ENCODE measurements at places on chromosomes 1 and 21. TPM values are rescaled to one million over a fixed set of nuclear protein-coding genes. Genes with fewer than 3 reads are reported as not detected.

DNA sequence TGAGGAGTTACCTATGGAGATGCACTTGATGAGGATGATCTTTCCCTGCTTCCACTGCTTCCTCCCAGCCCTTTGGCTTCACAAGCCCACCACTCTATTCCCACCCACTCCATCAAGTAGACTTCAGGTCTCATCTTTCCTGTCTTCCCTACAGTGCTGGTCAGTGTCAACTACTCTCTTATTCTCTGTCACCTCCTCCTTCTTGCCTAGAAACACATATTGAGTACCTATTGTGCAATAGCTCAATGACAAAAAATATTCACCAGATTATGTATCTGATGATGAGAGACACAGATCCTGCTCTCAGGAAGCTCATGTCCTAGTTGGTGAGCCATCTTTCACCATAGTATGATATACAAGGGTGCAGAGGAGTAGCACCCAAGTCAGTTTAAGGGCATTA is 82.2 kb upstream of the NFASC start:
- DNase-seq = no peak

DNA sequence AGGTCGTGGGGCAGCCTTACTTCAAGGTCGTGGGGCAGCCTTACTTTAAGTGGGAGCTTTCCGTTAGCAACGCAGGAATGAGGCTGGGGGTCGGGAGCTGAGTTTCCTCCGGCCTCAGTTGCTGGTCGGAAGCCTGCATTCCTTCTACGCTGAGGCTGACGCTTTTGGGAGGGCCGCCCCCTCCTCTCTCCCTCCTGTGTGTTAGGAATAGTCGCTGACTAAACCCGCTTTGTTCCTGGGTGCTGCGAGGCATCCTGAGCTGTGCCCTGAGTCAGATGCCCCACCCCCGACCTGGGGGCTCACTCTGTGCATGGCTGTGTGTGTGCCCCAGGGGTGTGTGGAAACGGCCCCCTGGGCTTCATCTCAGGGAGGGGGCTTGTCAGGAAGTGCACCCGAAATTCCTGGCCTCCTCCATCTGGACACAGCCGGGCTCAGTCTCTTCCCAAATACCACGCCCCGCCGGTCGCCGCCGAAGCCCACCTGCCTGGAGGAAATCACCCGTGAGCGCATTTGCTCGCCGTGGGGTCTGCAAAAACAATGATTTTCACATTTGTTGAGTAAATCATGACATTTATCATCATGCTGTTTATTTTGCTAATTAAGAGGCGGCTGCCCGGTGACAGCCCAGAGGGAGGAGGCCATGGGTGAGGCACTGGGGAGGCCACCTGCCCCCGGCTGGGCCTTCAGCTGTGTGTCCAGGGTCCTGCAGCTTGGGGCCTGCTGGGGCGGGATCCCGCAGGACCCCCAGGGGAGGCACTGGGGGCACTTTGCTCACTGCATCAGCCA is 121.4 kb downstream of the PRDM16 start:
- no peak for DNase-seq

GRCh38 chr1:151512801-151513625 is 1.8 kb downstream of the CGN start:
- no peak for DNase-seq

- no peak for DNase-seq
These were observed 34.3 kb upstream of the KRTAP19-8 start for GRCh38 chr21:31072533-31072932.

DNA sequence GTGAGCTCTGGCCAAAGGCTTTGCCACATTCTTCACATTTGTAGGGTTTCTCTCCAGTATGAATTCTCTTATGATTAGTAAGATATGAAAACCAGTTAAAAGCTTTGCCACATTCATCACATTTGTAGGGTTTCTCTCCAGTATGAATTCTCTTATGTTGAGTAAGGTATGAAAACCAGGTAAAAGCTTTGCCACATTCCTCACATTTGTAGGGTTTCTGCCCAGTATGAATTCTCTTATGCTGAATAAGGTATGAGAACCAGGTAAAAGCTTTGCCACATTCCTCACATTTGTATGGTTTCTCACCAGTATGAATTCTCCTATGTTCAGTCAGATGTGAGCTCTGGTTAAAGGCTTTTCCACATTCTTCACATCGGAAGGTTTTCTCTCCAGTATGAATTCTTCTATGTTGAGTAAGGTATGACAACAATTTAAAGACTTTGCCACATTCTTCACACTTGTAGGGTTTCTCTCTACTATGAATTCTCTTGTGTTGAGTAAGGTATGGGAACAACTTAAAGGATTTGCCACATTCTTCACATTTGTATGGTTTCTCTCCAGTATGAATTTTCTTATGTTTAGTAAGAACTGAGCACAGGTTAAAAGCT is 20.7 kb downstream of the ZNF695 start:
- no peak for DNase-seq

GRCh38 chr1:112676543-112676942 is 2.1 kb downstream of the MOV10 start:
- DNase-seq = no peak

- DNase-seq = no peak
These were observed 94.2 kb downstream of the AK5 start for GRCh38 chr1:77375990-77376389.

GRCh38 chr1:81379430-81379829 is 421.3 kb upstream of the ADGRL2 start:
- DNase-seq = no peak

GRCh38 chr1:245001252-245001651 is 136.9 kb upstream of the HNRNPU start:
- no peak for DNase-seq

GRCh38 chr1:192951691-192952460 is 107.3 kb downstream of the UCHL5 start:
- no peak for DNase-seq

GRCh38 chr1:78483903-78484302 is 6.9 kb upstream of the PTGFR start:
- DNase-seq = no peak

- peak; percentile 8 for DNase-seq
These were observed 193.8 kb downstream of the LMX1A start for GRCh38 chr1:165162671-165163241.

GRCh38 chr1:84619383-84620102 is 45.3 kb upstream of the CTBS start:
- DNase-seq = no peak

- DNase-seq = no peak
These were observed 22.2 kb downstream of the SLC25A33 start for GRCh38 chr1:9561429-9561828.

- DNase-seq = no peak
These were observed 123.9 kb downstream of the CYYR1 start for GRCh38 chr21:26449161-26449560.

DNA sequence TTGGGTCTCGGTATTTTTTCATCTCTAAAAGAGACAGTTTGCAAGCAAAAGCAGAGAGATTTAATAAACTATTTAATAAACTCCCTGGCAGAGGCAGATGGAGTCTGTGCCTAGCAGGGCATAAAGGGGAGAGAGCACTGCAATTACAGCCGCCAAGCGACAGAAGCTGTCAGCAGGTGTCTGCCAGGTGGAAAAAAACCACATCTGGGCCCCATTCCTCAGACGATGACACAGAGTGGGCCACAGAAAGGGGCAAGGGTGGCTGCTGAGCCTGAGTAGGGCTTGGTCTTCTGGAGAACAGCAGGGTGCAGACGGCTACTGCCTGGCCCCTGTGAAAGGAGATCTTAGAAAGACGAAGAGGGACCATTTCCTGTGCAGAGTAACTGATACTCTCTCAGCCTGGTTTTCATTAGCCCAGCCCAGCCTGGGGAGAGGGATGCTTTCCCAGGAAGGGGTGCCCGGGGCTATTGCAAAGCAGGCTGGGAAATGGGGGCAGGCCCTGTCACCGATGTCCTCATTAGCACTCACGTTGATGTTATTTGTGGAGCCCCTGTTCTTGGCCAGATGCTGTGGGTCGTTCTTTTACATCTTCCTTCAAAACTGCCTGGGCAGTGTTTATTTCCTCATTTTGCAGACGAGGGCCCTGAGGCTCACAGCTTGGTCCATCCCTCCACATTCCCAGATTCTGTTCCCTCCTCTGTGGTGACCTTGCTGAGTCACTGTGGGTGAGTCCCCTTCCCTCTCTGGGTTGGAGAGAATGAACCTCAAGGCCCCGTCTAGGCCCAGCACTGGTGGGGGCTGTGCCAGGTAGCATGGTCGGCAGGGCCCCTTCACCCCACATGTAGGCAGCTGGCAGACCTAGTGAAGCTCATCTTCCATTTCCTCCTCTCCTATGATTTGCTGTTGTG is 472.7 kb downstream of the PTPRU start:
- DNase-seq = no peak

GRCh38 chr21:17768840-17769446 is 50.2 kb downstream of the C21orf91 start:
- DNase-seq = no peak

DNA sequence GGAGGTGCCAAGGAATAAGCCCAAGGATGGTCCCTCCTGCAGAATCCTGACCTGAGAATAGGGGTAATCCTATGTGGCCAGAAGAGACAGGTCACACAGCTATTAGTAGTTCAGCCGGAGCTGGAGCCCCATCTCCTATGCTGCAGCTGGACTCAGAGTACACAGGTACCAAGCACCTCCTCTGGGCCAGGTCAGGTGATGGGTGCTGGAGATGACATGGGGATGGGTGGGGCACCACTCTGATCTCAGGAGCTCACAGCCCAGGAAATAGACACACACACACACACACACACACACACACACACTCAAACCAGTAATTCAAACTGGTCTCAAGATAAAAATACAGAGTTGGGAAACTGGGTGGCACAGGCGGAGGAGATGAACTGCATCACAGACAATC is 54.2 kb upstream of the SSBP3 start:
- DNase-seq = no peak

- DNase-seq = no peak
These were observed 15.8 kb upstream of the TNFRSF8 start for GRCh38 chr1:12047120-12047876.

DNA sequence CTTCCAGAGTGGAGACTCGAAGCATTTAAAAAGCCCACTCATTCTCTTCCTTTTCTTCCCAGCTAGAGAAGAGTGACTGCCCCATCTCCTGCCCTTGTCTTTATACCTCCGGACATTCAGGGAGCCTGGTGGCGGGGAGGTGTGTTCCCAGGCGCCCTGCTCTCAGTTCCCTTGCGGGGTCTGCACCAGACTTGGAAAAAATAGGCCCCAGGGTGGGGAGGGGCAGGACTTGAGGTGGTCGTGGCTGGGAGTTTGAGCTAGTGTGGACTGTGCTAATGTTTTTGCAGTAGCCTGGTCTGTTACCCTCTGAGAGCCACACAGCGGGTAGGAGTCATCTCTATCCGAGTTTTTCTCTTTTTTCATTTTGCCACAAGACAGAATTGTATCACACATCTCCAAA is 139.1 kb downstream of the PEX14 start:
- DNase-seq = no peak

DNA sequence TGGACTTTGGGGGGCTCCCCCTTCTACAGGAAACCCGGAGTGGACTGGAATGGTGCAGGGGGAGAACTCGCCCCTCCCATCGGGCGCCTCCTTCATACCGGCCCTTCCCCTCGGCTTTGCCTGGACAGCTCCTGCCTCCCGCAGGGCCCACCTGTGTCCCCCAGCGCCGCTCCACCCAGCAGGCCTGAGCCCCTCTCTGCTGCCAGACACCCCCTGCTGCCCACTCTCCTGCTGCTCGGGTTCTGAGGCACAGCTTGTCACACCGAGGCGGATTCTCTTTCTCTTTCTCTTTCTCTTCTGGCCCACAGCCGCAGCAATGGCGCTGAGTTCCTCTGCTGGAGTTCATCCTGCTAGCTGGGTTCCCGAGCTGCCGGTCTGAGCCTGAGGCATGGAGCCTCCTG is at the start of gene TNFRSF14:
Gene TNFRSF14 (plus strand): TSS at position 95 of the 401 bp plus-strand sequence. CDS start 294 bp downstream, at position 389.
- DNase-seq = no peak

- no peak for DNase-seq
These were observed 301.5 kb upstream of the DAB1 start for GRCh38 chr1:57725318-57725717.

- DNase-seq = no peak
These were observed 2.5 kb downstream of the FTCD start for GRCh38 chr21:46152927-46153246.

GRCh38 chr1:180156201-180156600 is 1.5 kb downstream of the QSOX1 start:
- no peak for DNase-seq

DNA sequence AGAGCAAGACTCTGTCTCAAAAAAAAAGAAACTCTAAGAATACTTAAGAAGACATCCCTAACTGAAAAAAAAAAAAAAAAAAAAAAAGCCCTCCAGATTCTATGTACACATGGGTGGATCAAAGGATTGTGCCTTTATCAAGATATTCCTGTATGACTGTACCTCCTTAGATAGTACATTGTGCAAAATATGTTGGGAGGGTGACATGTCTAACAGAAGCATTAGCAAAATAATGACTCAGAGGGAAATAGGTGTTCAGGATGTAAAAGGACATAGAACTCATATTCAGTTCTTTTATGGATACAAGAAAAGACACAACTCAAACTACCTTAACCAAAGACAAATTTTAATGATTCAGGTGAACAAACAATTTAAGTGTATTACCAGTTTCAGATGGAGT is 269.8 kb upstream of the KAZN start:
- DNase-seq = no peak

- DNase-seq = no peak
These were observed 62.9 kb downstream of the GADD45A start for GRCh38 chr1:67747671-67748546.

DNA sequence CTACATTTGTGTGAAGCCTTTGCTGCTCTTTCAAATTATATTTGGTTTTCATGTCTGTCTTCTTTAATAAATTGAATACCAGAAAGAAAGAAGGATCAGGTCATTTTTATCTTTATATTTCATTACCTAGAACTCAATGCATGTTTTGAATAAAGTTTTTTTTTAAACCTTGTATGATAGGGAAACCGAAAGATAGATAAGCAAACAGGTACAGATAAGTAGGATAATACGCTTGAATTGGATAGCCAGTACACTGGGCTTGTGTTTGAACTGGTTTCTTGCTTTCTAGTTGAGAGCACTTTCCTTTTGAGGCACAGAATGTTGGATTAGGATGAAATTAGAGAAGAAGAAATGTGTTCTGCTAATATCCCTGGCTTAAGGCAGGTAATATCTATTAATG is 46.9 kb downstream of the PKN2 start:
- DNase-seq = no peak

GRCh38 chr1:27958513-27958912 is 1.3 kb upstream of the XKR8 start:
- no peak for DNase-seq

CD84 gene
- total RNA-seq = not detected

ETV3L gene
- total RNA-seq = not detected

PLOD1 gene
- 173 TPM for total RNA-seq

MNDA gene
- total RNA-seq = not detected

TSSK3 gene
- total RNA-seq = 0.67 TPM

BTG2 gene
- total RNA-seq = 80.0 TPM

CELA2A gene
- not detected for total RNA-seq

AGBL4 gene
- total RNA-seq = 0.51 TPM

USP33 gene
- 58.5 TPM for total RNA-seq

GNG4 gene
- 1.8 TPM for total RNA-seq

CXADR gene
- total RNA-seq = 19.4 TPM

PLXNA2 gene
- 25.6 TPM for total RNA-seq

KCNQ4 gene
- total RNA-seq = 1.5 TPM

BATF3 gene
- total RNA-seq = 0.54 TPM

KLHDC9 gene
- total RNA-seq = 7.3 TPM

KCNC4 gene
- total RNA-seq = 37.4 TPM

FMO4 gene
- total RNA-seq = 2.4 TPM

NVL gene
- 44.5 TPM for total RNA-seq
